Stimulated activated CD4-positive, alpha-beta T cell treated with anti-CD3 and anti-CD28 coated beads, TNF-alpha, amount 100 ng/mL, for 24 hours (primary cell): ENCODE measurements at places on chromosomes 1 and 21.
A peak's percentile ranks its signal among the peaks of the same experiment; 100 is the strongest.

GRCh38 chr1:54814126-54814498, 13.0 kb upstream of the TTC22 start:
- no peak for DNase-seq

- no peak for DNase-seq
These were observed 32.0 kb downstream of the RSPH1 start for GRCh38 chr21:42463861-42464515.

DNA sequence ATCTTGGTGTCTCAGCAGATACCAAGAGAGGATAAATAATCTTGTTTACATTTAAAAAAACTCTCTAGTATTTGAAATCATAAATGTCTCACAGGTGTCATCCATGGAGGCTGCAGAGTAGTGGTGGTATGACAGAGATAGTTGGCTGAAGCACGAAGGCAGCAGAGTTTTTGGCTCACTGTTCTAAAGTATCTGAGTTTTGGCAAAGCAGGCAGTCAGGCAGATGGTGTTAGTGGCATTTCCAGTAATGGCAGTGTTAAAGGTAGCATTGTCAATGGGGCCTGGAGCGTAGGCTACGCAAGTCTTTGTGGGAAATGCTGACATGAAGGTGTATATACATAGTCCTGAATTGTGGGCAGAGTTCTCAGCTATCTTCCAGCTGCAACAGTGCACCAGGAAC, 68.5 kb upstream of the HSD17B7 start:
- no peak for DNase-seq

GRCh38 chr1:240189386-240189989, 97.8 kb downstream of the FMN2 start:
- no peak for DNase-seq

GRCh38 chr1:85490270-85490985, 25.5 kb upstream of the DDAH1 start:
- no peak for DNase-seq

GRCh38 chr1:40588586-40588985, 57.1 kb downstream of the ZNF684 start:
- no peak for DNase-seq

DNA sequence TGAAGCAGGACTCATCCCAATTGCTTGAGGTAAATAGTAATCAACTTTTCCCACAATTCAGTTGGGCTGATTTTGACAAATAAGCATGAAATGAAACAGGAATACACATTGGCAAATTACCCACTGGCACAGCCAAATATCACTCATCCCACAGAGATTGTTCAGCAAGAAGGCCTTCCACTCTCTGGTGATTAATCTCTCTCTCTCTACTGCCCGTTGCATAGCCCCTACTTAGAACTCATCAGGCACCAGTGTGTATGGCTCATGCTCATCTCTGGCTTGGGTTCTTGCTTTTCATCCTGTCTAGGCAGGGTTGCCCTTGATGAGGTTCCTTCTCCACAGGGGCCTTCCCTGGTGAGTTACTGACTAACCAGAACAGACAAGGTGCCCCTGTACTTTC, 1.1 kb downstream of the BSDC1 start:
- DNase-seq = no peak

DNA sequence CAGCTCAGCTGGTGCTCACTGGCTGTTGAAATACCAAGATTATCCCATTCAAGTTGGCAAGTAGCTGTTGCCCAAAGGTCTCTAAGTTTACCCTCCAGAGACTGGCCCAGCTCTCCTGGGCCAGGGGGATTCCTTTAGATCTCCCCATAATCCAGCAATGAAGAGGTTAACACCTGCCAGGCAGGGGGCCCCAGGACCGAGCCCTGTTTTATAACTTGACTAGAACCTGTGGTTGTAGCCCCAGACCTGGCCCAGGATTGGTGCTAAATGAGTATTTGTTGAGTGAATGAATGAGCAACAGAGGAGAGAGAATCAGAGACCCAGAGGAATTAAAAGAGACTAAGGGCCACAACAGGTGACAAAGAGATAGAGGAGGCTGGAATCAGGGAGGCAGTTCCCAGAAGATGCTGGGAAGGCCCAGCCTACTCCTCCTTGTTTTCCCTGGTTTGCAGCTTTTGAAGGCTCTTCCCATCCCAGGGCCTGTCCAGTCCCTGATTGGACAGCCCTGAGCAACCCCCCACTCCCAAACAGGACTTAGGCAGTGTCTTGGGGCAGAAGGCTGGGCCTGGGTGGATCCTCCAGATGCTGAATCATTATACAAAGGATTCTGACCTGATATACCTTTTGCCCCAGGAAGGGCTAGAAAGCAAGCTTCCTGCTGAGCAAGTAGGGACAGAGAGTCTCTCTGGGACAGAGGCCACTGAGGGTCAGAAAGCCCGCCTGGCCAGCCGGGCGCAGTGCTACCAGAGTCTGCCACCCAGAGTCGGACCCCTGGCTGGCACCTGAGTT, 2.4 kb upstream of the RHBG start:
- DNase-seq = no peak

DNA sequence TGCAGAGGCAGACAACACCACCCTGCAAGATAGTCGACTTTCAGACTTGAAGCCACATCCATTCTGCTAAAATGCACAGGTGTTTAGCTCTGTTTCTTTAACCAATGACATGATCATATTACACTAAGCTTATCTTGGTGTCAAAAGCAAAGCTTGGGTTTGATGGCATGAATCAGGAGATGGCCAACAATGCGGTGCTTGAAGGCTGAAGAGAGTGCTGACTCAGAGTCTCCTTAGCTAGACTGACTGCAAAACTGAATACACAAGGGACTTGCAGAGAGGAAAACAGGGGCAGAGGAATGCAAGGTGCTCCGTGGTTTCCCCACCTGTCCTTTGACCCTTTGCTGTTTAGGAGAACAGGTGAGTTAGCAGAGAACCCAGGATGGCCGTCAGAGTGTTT, 262.6 kb downstream of the SIPA1L2 start:
- no peak for DNase-seq

- DNase-seq = no peak
These were observed 129.1 kb upstream of the SOD1 start for GRCh38 chr21:31530364-31530763.

DNA sequence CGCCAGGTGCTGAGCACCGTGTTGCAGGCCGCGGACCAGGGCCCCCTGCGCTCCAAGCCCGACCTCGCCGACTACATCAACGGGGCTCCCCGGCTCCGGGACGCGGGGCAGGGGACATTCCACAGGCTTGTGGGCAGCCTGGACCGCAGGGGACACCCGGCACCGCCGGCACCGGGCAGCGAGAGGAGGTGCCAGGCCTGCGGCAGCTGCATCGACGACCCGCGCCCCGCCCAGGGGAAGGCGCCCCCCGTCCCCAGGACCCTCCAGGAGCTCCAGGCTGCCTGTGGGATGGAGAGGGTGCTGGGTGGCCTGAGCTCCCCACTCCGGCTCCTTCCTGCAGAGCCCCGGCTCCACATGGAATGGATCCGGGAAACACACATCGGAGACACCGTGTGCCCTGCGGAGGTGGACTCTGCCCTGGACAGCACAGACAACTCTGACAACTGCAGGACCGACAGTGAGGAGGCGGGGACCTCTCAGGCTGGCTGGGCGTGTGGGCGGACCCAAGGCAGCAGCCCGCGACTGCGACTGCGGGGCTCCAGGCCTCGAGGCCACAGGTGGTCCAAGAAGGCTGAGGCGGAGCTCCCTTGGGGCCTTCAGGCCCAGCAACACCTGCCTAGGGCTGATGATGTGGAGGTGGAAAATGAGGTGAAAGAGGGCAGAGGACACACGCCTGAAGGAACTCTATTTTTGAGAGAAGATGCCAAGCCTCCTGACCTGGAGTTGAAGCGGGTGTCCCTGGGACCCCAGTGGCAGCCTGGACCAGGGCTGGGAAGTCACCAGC, 22.8 kb downstream of the KIAA1614 start:
- no peak for DNase-seq

- DNase-seq = no peak
These were observed 34.0 kb downstream of the OPRD1 start for GRCh38 chr1:28845786-28846543.

GRCh38 chr1:199682081-199682480, 345.4 kb upstream of the NR5A2 start:
- no peak for DNase-seq

- DNase-seq = no peak
These were observed 85.5 kb downstream of the CD247 start for GRCh38 chr1:167432780-167433179.

- no peak for DNase-seq
These were observed 6.6 kb upstream of the MIS18A start for GRCh38 chr21:32285476-32285875.

- no peak for DNase-seq
These were observed 499.6 kb upstream of the C1orf87 start for GRCh38 chr1:60573121-60573520.

- no peak for DNase-seq
These were observed 2.2 kb upstream of the USP24 start for GRCh38 chr1:55217226-55217986.

- peak; percentile 63 for DNase-seq
These were observed at the start of gene EPS15 for GRCh38 chr1:51519048-51519864. Gene EPS15, minus strand, starts transcription at chr1:51519266. Its CDS starts 35 bp downstream, at chr1:51519231.

DNA sequence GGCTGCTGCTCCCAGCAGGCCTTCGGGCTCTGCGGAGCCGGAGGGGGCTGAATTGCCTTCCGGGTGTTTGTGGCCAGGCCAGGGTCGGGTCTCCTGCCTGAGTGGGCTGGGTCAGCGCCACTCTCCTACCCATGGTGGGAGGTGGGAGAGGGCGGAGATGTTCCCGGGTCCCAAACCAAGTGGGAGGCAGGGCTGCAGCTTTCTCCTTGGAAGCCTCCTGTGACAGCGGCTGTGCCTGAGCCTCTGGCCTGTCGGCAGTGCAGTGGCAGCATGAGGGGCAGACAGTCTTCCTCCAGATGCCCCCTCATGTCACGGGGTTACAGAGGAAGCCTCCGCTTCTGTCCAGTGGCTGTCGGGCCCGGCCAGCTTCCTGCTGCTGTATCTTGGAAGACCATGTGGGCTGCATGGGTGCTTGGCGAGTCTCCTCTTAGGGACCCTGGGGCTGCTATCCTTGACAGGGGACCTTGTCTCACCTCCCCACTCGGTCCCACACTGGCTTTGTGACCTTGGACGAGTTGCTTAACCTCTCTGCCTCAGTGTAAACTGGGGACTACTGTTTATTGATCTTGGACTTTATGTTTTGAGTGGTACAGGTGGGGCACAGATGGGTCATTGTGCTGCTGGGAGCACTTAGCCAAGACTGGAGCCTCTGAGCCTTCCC, 4.3 kb downstream of the SKI start:
- no peak for DNase-seq

GRCh38 chr1:182615468-182616129, 11.4 kb upstream of the RGS16 start:
- peak; percentile 56 for DNase-seq

DNA sequence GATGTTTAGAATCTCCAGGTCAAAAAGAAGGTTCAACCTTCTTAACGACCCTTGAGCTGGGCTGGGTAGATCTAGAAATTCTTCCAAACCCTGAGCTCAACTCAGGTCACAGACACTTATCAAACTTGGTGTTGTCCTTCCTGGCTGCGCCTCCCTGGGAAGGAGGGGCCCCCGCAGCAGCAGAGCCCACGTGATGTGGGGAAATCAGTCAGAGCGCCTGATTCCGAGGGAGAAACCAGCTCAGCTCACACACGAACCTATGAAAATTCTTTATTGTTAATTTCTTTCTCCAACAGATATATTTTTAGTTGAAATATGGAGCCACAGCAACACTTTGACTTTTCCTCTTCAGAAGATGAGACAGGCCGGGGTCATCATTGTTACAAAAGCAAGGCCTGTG, 24.3 kb upstream of the CLSTN1 start:
- DNase-seq = no peak

GRCh38 chr1:92276082-92276481, 22.7 kb downstream of the GLMN start:
- DNase-seq = no peak

GRCh38 chr21:25862596-25862995, 127.8 kb downstream of the GABPA start:
- DNase-seq = no peak

GRCh38 chr1:36093929-36094328, 5.2 kb downstream of the ADPRS start:
- DNase-seq = no peak

- DNase-seq = no peak
These were observed 143.3 kb downstream of the PLXNA2 start for GRCh38 chr1:208100906-208101305.

- DNase-seq = no peak
These were observed 69.8 kb upstream of the RGS18 start for GRCh38 chr1:192088496-192088895.

GRCh38 chr1:58629031-58629462, 52.0 kb upstream of the TACSTD2 start:
- DNase-seq = no peak

DNA sequence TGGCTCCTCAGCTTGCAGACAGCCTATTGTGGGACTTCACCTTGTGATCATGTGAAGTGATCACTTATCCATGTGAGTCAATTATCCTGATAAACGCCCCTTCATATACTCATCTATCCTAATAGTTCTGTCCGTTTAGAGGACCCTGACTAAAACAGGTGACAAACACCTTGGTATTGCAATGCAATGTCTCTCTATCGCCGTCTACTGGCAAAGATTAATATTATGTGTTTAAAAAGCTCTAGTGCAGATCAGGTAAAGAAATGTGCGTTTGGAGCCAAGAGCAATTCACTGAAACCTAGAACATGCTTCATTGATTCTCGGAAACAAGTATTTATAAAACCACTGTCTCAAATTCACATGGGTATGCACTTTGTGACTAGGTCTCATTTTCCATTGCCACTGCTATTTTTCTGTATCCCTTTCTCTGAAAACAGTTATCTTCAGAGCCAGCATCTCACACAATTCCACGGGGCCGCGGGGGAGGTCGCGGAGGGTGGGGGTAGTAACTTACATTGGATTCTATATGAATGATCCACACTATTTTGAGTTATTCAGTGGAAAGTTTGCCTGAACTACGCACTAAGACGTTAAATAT, 554.6 kb upstream of the NCAM2 start:
- DNase-seq = no peak

DNA sequence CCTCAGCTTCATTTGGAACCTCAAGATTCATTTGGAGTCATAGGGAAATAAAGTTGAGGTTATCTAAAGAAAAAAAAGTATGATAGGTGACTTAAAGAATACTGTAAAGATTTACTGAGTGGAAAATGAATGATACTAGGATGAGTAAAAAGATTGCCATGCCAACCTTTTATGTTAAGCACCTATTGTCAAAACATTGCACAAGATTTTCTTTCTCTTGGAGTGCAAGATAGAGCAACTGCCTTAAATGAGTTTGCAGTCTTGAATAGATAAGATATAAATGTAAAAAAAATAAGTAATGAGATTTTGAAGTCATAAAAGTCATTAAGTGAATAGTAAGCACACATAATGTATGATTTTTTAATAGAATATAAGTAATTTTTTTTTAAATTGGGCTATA, 5.1 kb upstream of the ANGPTL1 start:
- DNase-seq = no peak

DNA sequence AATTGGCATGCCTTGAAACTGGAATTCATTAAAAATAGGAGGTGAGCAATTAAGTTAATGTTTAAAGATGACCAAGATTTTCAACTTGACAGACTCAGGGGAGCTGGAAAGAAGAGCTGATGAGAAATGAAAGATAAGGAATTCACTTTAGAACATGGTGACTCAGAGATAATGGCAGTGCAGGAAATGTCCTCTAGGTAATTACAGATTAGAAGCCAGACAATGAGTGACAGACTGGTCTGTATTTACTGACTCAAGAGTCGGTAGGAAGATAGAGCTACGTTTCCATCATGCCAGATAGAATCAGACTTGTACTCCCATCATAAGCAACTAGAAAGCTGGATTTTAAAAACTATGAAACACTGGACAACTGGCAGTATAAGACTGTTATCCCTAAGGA, 151.6 kb downstream of the AJAP1 start:
- no peak for DNase-seq
